ENCODE measurements at places on chromosomes 13 and 19. TPM values are rescaled to one million over a fixed set of nuclear protein-coding genes. Genes with fewer than 3 reads are reported as not detected.

ZNF560 gene
- total RNA-seq, result 0.23 TPM

ZNF317 gene
- total RNA-seq, result 22.5 TPM

PSG6 gene
- not detected for total RNA-seq

SPATA13 gene
- 20.5 TPM for total RNA-seq

ZNF607 gene
- total RNA-seq, result 2.0 TPM

GDF15 gene
- total RNA-seq, result 528 TPM

MYCBP2 gene
- 82.6 TPM for total RNA-seq

NOVA2 gene
- 11.8 TPM for total RNA-seq

CEACAM4 gene
- total RNA-seq, result not detected

KLK2 gene
- total RNA-seq, result not detected

SULT2B1 gene
- 0.19 TPM for total RNA-seq

FREM2 gene
- under 0.01 TPM for total RNA-seq

RXFP2 gene
- not detected for total RNA-seq

MATK gene
- total RNA-seq, result 3.3 TPM

FPR2 gene
- total RNA-seq, result not detected

PROSER3 gene
- 14.8 TPM for total RNA-seq

ADGRE2 gene
- total RNA-seq, result 0.10 TPM

ADPRHL1 gene
- 1.3 TPM for total RNA-seq

ZNF667 gene
- 2.6 TPM for total RNA-seq

CYP2A7 gene
- total RNA-seq, result not detected

C1QTNF9 gene
- total RNA-seq, result not detected

AP1M1 gene
- 127 TPM for total RNA-seq

FOSB gene
- 26.4 TPM for total RNA-seq

ERICH4 gene
- not detected for total RNA-seq

PET100 gene
- total RNA-seq, result 37.1 TPM

TPT1 gene
- total RNA-seq, result 1,954 TPM

SHD gene
- not detected for total RNA-seq

NLRP5 gene
- total RNA-seq, result not detected

CBY2 gene
- not detected for total RNA-seq

DUS3L gene
- total RNA-seq, result 32.7 TPM

IGFL3 gene
- not detected for total RNA-seq

POU2F2 gene
- 7.4 TPM for total RNA-seq

CRB3 gene
- 0.34 TPM for total RNA-seq

ZFP14 gene
- total RNA-seq, result 3.5 TPM

FBXO27 gene
- total RNA-seq, result 6.0 TPM

POSTN gene
- total RNA-seq, result 26.5 TPM

All from glomerular endothelial cell (primary cell).